ENCODE measurements at places on chromosomes 7 and 10. TPM values are rescaled to one million over a fixed set of nuclear protein-coding genes. Genes with fewer than 3 reads are reported as not detected.

DNA sequence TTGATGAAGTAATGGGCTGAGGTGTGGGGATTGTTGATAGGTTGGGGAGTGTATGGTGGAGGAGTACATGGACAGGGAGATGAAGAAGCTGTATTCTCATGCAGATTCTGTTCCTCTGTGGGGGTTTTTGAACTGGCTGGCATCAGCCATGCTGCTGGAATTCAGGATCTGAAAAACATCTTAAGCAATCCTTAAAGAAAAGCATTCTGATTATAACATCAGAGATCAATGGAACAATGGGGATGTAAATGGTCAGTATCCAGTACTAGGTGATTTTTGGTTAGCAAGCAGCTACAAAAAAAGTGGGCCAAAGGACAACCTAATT, 247.5 kb upstream of the GALNT17 start:
- no peak for DNase-seq

DNA sequence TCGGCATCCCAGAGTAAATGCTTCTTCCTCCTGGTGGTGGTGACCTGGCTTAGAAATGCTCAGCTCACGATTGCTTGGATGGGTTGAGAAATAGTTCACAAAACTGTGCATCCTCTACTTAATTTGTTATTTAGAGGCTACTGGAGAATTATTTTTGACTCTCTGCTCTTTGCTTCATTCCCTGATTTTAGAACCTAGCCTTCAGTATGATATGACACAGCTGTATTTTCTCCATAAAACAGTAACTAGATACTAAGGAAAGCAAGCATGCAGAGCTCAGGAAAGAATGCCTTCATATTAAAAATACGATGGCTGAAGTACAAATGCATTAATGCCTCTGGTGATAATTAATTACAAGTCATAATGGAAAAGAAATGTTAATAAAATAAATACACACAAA, 602.0 kb upstream of the COBL start:
- DNase-seq = no peak

ZNF680 gene
- 10.8 TPM for total RNA-seq

GRCh38 chr7:26690135-26690805, 174.1 kb downstream of the SKAP2 start:
- no peak for DNase-seq

GRCh38 chr7:155543011-155543876, 3.1 kb downstream of the CNPY1 start:
- no peak for DNase-seq

- no peak for DNase-seq
Measured at GRCh38 chr7:1555813-1556543, at the start of gene TMEM184A. TSS of gene TMEM184A (minus strand) at chr7:1556205. CDS start at chr7:1555484, 721 bp downstream.

ASB10 gene
- total RNA-seq = not detected

TFEC gene
- 7.9 TPM for total RNA-seq

GRCh38 chr10:81920213-81920829, 45.3 kb downstream of the NRG3 start:
- peak; percentile 10 for DNase-seq

FAM25A gene
- total RNA-seq = not detected

DNA sequence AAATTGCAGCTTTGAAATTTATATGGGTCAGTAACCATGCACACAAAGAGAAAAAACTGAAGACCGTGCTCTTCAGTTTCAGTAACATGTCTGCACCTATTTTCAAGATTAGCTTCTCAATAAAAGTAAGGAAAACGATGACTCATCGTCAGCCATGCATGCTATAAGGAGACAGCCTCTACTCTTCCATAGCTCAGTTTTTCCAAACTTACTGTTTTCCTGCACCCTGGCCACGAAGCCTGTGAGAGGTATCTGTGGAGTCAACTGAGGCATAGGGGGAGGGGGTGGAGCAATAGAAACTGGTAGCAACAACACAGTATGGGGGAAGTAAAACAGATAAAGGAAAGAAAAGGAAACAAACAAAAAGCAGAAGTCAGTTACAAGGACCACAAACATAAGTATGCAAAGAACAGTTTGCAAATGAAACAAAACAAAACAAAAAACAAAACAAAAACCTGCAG, 58.0 kb downstream of the PDSS1 start:
- peak; percentile 43 for DNase-seq

DNA sequence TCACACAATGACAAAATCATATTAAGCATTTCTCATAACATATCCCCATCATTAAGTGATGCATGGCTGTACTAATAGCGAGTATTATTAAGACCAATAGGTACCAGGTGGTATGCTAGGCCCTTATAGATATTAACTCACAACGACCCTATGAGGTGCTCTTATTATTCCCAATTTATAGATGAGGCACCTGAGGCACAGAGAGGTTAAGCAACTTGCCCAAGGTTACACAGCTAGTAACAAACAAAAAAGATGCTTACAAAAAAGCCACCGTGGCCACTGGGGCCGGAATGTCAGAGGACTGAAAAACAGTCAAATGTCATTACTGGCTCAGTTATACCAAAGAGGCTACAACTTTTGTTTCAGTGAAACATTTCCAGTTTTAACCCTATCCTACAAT, 96.0 kb downstream of the OR13A1 start:
- DNase-seq = no peak

OR2A5 gene
- total RNA-seq = not detected

DNA sequence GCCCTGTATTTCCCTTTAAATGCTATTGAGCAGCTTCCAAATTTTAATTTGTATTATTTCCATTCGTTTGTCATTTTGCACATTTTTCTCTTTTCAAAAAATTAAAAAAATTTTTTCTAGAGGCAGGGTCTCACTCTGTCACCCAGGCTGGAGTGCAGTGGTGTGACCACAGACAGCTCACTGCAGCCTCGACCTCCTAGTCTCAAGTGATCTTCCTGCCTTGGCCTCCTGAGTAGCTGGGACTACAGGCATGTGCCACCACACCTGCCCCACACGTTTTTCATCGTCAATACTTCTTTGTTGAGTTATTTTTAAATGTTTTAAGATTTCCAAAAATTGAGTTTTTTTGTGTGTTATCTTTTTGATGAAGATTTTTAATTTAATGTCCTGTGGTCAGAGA, 4.7 kb downstream of the RPA3 start:
- DNase-seq = no peak

GRCh38 chr7:22470981-22471380, 29.0 kb downstream of the STEAP1B start:
- no peak for DNase-seq

DNA sequence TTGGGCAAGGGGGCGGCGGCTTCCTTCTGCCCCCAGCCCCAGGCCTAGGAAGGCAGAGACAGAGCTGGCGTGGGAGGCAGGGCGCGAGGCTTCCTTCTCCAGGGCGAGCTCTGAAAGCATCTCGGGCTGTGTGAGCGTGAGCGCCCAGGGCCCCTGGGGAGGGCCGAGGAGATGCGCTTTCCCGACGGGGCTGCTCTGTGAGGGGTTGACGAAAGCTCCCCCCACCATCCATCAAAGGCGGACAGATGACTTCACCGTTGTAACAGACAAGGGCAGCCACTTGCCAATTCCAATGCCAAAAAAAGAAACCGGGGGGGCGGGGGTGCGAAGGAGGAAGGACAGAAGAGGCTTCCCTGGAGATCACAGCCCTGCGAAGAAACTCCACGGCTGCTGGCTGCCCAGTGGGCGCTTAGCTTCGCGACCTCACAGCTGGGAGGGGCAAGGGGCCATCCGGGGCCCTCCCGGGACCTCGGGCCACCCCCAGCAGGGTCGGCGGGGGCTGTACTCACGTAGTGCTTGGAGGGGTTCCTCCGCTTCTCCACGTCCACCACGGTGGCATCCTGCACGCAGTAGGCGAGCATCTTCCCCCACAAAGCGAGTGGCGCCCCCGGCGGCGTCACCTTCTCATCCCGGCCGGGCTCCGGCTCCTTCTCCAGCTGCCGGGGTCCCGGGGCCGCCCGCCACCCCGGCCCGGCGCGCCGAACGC, 537 bp downstream of the SH3PXD2A start:
- DNase-seq = peak; percentile 27

- DNase-seq = no peak
Measured at GRCh38 chr7:113083132-113083815, 3.4 kb downstream of the GPR85 start.

- DNase-seq = no peak
Measured at GRCh38 chr7:107037717-107038603, 6.5 kb upstream of the PRKAR2B start.

GRCh38 chr10:2839081-2839725, 228.1 kb upstream of the PFKP start:
- DNase-seq = peak; percentile 48

- DNase-seq = no peak
Measured at GRCh38 chr7:80882213-80882801, 36.5 kb downstream of the SEMA3C start.

ODAD2 gene
- 4.4 TPM for total RNA-seq

CNNM1 gene
- not detected for total RNA-seq

DNA sequence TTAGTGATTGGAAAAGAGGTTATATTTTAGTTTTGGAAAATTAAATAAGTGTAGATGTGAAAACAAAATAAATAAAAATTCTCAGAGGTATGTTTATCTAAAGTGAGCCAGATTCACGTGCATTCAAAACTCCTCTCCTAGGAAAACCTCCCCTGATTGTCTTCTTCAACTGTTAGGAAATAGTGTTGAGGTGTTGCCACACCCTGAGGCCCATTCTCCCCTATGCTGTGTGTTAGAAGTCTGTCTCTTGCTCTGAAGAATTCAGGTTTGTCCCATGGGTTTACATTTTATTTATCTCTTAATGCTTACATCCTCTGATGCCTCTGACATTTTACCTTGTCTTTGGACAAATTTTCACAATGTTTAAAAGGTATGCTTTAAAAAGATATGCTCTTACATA, 40.3 kb downstream of the PTPRE start:
- DNase-seq = no peak

- DNase-seq = no peak
Measured at GRCh38 chr7:98434087-98434486, 33.2 kb upstream of the BAIAP2L1 start.

DNA sequence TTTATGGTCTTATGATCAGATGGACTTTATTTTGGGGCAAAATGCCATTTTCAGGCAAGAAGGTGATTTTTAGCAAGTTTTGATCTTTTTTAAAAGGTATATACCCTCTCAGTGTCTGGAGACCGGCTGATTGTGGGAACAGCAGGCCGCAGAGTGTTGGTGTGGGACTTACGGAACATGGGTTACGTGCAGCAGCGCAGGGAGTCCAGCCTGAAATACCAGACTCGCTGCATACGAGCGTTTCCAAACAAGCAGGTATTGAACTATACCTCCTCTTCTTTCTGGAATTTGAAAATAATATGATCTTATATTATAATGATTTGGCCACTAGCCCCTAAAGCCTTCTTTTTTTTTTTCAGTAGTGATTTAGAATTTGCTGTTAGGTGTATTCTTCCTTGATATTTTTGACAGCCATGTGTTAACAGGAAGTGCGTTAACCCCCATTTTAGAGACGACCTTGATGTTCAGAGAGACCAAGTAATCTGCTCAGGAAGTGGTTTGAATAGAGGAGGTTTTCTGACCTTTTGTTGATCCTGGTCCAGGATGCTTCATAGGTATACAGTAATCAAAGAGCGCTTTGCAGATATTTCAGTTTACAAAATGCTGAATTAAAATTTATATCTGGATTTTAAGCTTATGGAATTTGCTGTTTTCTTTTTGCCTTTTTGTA, 6.2 kb downstream of the BUB3 start:
- no peak for DNase-seq

- no peak for DNase-seq
Measured at GRCh38 chr10:95343573-95343972, 52.8 kb upstream of the PDLIM1 start.

CPXM2 gene
- 0.42 TPM for total RNA-seq

NUTM2E gene
- total RNA-seq = not detected

- DNase-seq = peak; percentile 56
Measured at GRCh38 chr7:33604056-33604455, 301.3 kb upstream of the BMPER start.

GRCh38 chr10:121680879-121681655, 82.8 kb upstream of the FGFR2 start:
- no peak for DNase-seq

DNA sequence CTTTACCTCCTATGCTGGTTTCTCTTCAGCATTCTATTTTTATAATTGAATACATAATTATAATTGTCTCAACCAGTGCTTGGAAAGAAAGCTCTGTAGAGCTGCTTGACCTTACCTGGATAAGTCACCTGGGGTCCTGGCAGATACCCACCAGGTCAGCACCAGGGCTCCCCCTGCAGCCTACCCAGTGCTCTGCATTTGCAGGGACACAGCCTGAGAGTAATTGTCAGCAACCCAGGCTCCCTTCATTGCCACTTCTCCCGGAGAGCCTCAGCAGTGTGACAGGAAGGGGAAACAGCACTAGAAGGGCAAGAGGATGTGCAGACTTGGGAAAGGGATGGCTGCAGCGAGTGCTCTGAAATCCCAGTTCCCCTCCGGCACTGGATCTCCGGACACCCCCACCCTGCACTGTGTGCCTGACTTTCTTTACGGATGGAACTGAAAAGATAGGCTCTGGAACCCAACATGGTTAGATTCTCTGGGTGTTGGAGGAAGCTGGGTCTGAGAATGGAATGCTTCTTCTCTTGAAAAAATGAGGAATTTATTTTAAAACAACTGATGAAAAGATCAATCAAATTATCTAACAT, 11.4 kb upstream of the PAX4 start:
- DNase-seq = no peak

DNA sequence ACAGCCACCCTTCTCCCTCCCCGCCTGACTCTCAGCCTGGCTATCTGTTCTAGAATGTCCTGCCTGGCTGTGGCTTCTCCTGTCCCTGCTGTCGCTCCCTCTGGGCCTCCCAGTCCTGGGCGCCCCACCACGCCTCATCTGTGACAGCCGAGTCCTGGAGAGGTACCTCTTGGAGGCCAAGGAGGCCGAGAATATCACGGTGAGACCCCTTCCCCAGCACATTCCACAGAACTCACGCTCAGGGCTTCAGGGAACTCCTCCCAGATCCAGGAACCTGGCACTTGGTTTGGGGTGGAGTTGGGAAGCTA, 1.2 kb downstream of the EPO start:
- no peak for DNase-seq

DNA sequence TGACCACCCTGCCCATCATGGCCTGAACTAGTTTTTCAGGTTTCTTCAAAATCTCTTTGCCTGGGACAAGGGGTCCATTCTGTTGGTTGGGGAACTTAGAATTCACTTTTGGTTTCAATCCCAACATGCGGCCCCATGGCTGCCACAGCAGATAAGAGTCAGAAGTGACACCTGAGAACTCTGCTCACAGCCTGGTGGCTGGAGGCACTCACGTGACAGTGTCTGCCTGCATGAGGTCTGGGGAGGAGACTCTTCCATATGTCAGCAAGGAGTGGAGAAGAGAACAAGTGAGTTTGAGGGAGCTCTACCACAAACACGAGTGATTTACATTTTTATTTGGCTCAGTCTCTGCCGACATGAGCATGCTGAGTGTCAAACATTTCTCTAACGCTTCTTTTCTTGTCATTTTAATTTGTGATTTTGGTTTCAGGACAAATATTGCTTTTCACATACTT, 370.4 kb downstream of the TNS3 start:
- no peak for DNase-seq

- no peak for DNase-seq
Measured at GRCh38 chr7:5472432-5473315, 49.0 kb upstream of the TNRC18 start.

DNA sequence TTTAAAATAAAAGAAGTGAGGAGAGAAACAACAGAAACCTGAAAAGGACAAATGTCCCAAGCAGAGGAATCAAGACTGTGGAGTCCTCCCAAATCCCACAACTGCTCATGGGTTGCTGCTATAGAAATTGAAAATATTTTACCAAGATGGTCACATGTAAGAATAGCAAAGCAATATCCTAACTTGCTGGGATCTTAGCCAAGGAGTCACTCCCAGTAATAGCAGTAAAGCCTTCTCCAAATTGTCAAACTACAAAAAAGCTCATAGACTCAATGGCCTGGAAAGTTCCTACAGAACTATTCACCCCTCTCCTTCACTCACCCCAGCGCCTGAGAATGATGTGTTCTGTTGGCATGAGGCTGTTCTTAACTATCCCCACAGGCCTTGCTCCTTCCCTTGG, 186.5 kb downstream of the ELMO1 start:
- no peak for DNase-seq
